ENCODE measurements at places on chromosomes 1 and 21.

GRCh38 chr1:112618114-112618720, 724 bp downstream of the ST7L start:
- peak overlapping the region; percentile 98 for H3K27ac ChIP-seq
- DNase-seq = peak; percentile 71
- H3K36me3 ChIP-seq = peaks cover 15% of the 10 kb centered on the region
- H3K4me3 ChIP-seq = peak overlapping the region; percentile 100

- no peaks in the 10 kb centered on the region for H3K36me3 ChIP-seq
- H3K27ac ChIP-seq = no peak overlapping the region
- no peak overlapping the region for H3K4me3 ChIP-seq
- H3K4me1 ChIP-seq = no peaks in the 10 kb centered on the region
- no peaks in the 10 kb centered on the region for H3K27me3 ChIP-seq
Observed at GRCh38 chr21:31801551-31802219, 69.8 kb upstream of the SCAF4 start.

DNA sequence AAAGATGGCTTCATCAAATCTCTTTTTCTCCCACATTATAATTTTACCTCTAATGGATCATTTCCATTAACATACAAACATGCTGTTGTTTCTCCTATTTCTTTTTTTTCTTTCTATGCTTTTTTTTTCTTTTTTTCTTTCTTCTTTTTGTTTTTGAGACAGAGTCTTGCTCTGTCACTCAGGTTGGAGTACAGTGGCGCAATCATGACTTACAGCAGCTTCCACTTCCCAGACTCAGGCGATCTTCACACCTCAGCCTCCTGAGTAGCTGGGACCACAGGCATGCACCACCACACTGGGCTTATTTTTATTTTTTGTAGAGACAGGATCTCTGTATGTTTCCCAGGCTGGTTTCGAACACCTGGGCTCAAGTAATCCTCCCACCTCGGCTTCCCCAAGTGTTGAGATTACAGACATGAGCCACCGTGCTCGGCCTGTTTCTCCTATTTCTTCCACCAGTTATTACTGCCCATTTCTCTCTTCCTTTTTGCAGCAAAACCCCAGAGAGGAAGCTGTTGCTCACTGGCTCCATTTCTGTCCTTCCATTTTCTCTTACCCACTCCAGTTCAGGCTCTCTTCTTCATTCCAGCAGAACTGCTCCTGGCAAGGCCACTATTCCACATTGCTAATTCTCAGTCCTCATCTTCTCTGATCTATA, 32.1 kb upstream of the OPRD1 start:
- H3K4me1 ChIP-seq = peaks cover 3% of the 10 kb centered on the region
- no peak overlapping the region for H3K4me3 ChIP-seq
- no peak overlapping the region for H3K27ac ChIP-seq
- DNase-seq = no peak
- H3K36me3 ChIP-seq = no peaks in the 10 kb centered on the region
- no peaks in the 10 kb centered on the region for H3K27me3 ChIP-seq

DNA sequence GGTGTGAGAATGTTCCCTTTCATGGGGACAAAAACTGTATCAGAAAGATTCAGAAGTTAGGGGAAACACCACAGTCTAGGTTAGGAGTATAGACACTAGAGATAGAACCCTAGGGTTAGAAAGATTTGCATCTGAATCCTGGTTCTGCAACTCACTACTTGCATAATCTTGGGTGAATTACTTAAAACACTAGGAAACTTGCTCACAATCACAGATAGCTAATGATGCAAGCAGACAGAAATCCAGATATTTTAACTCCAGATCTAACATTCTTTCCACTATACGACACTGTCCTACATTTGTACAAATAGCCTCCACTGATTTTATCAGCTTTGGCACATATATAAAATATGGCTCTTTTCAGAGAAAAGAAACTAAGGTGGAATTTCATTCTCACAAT, 30.8 kb upstream of the GLIS1 start:
- DNase-seq = no peak
- peak overlapping the region; percentile 13 for H3K27ac ChIP-seq
- peaks cover 28% of the 10 kb centered on the region for H3K4me1 ChIP-seq
- no peak overlapping the region for H3K4me3 ChIP-seq
- peaks cover 4% of the 10 kb centered on the region for H3K36me3 ChIP-seq

- H3K27ac ChIP-seq = no peak overlapping the region
- H3K4me1 ChIP-seq = no peaks in the 10 kb centered on the region
- no peaks in the 10 kb centered on the region for H3K36me3 ChIP-seq
- H3K27me3 ChIP-seq = no peaks in the 10 kb centered on the region
- no peak overlapping the region for H3K4me3 ChIP-seq
Observed at GRCh38 chr1:68953311-68953710, 456.4 kb upstream of the DEPDC1 start.
